ENCODE measurements at places on chromosomes 7 and 10.

- no peak for DNase-seq
Measured at GRCh38 chr10:91681361-91682276, 48.7 kb upstream of the PPP1R3C start.

DNA sequence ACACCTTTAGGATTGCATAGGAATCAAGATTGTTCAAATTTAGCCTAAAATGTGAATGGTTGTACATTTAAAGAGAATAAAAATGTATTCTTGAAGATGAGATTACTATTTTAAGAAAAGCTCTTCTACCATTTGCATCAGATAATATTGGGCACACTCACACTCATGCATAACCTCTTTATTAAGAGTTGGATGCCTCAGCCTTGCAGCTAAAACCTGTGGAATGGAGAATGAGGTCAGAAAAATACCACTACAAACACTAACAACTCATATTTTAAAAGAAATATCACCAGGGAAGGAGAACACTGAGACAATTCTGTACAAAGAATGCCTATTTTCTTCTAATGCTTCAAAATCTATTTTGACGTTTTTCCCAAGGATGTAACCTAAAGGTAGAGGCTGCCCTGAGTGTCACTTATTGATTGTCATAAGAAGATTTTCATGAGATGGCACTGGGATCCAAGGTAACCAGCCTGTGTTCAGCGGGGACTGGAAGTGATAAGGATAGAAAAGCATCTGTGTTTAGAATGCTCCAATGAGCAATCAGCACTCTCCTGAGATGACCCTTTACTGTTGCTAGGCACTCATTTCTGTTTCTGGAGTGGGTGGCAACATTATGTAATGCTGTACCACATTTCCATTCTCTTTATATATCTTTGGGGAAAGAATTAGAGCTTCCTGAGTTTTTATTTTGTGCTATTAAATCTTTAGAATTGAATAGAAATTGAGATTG is 26.6 kb downstream of the REEP3 start:
- DNase-seq: no peak

GRCh38 chr7:156465186-156465585 is 175.4 kb upstream of the RNF32 start:
- DNase-seq: no peak

- DNase-seq: no peak
Measured at GRCh38 chr10:90872648-90873020, 860 bp downstream of the RPP30 start.

GRCh38 chr10:26221541-26221940 is 5.0 kb downstream of the GAD2 start:
- DNase-seq: no peak

GRCh38 chr7:15515252-15515651 is 46.6 kb downstream of the AGMO start:
- no peak for DNase-seq

DNA sequence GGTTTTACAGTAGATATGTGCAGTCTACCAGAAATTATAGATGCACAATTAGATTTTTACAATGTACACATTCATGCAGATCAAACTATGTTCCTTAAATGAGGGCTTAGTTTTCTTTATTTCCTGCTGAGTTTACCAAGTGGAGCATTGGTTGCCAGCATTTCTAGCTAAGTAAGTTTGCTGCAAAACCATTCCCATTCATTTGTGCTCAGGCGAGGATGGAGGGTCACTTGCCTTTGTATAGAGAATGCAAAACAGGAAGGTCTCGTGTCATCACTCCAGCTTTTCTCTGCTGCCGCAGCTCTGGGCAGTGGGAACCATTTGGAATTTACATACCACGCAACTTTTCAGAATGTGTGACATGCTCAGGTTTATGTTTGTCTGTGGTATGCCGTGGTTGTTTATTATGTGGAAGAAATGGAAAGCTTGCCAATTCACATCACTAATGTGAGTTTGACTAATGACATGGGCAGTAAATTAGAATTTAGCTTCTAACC is 198.6 kb downstream of the TRIL start:
- DNase-seq: no peak

DNA sequence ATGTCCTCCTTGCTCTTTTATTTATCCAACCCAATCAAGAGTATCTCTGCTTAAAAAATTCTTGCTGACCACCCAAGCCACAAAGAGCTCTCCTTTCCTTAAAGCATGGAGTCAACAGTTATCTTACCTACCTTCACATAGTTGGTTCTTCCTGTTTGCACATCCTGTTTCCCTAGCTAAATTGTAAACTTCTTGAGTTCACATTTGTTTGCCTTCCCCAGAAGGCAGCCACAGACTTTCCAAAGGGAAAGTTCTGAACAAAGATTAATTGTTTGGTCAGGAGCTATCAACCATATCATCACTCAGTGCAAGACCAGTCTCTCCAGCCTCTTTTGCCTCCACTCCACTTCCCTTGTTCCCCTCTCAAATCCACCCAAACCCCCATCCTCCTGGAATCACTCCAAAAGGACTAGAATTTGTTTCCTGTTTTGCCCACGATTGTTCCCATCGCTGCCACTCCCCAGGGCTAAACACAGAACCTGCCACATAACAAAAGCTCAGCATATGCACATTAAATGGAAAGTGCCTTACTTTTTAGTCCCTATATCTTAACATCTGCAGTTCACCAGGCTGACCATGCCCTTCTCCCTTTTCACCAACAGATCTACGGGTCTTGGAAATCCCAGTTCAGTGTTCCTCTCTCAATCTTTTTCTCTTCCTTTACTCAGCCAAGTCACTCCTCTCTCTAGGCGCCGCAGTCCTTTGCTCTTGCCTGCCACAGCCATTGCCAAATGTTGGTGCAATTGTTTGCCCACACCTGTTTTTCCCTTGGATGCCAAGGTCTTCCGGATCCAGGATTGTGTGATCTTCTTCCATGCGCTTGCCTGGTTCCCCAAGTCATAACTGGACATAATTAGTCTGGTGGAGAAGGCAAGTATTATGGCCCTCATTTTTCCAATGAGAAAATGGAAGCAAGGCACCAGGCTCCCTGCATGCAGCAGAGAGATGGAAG is 265.5 kb downstream of the KCNMA1 start:
- DNase-seq: no peak

DNA sequence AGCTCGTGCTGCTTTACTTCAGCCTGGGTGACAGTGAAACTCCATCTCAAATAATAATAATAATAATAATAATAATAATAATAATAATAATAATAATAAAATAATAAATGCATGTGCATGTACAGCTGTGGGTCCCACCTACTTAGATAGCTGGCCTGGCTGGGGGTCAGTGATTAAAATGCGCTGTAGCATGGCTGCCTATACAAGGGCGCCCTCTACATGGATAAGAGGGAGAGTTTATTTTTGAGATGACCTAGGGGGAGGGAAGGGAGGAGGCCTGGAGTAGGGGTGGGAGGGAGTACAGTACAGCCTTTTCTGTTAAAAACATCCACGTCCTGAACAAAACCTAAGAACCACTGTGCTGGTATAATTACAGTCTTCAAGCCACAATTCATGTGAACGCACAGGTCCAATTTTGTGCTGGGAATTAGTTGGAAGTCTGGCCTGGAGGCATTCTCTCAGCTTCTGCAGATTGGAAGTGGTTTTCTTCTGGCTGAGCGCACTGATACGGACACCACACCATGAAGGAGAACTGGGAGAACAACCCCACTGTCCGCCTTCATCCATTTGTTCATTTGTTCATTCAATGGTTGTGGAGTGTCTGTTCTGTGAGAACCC is 146.5 kb downstream of the TMEM178B start:
- no peak for DNase-seq
